Activated T-helper 2 cell treated with anti-CD3 and anti-CD28 coated beads, Interferon-gamma antibody, Interleukin-2, Interleukin-4, amounts not matched to agents 10 μg/mL and 5 μg/mL and 100 μg/mL, durations not matched to agents 14 hours and 24 hours and 36 hours (primary cell): ENCODE measurements at places on chromosomes 13 and 19.

- DNase-seq = no peak
Measured at GRCh38 chr13:87821512-87821911, 150.3 kb downstream of the SLITRK5 start.

GRCh38 chr19:919199-920050 is 2.3 kb downstream of the KISS1R start:
- no peak for DNase-seq

- DNase-seq = no peak
Measured at GRCh38 chr19:3683405-3684053, 16.7 kb downstream of the PIP5K1C start.

DNA sequence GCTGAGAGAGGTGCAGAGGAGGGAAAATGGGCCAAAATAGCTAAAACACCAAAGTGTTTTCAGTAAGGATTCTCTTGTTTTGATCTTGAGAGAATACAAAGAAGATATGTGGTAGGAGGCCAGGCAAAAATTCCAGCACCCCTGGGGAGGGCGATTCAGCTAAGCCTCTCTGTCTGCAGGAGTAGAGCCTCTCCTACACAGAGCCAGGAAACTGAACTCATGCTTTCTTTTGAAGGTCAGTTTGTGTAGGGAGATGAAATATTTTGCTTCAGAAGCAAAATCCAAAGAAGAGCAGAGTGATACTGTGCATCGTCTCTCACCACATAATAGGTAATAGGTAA is 565.0 kb downstream of the FGF9 start:
- no peak for DNase-seq

- no peak for DNase-seq
Measured at GRCh38 chr19:788983-789700, 8.1 kb upstream of the PTBP1 start.

- DNase-seq = no peak
Measured at GRCh38 chr13:24192811-24193162, 32.3 kb downstream of the SPATA13 start.

DNA sequence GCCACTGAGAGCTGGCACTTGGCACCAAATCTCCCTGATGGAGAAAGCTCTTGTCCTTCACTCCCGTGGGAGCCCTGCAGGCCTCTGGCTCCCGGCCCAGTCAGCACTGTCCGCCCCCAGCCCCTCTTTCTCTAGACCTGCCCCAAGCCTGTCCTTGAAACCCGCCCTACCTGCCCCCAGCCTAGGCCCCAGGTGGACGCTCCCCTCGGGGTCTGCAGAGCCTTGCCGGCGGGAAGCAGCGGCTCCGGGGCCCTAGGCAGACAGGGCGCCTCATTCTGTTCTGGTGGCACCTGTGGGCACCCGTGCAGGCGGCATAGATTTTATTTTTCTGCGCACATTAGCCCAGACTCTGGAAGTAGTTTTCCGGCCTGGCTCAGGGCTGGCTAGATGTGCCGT is 17.6 kb downstream of the IL17D start:
- no peak for DNase-seq

GRCh38 chr19:45515081-45515624 is 7.9 kb downstream of the VASP start:
- no peak for DNase-seq

DNA sequence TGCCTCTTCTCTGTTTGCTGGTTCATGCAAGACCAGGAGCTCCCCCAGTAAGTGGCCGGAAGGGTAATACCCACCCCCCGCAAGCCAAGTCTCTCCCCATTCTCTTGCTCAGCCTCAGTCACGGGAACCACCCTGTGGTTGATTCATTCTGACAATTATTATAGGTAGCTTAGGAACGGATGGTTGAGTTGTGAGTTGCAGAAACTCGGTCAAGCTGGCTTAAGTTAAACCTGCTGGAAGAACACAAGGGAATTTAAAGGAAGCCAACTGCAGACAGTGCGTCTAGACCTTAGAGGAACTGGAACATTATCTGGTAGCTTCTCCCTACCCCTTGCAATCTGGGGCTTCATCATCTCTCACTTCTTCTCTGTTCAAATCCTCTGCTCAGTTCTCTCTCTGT is 8.9 kb downstream of the FPR1 start:
- no peak for DNase-seq

GRCh38 chr13:88552966-88553365 is 881.8 kb downstream of the SLITRK5 start:
- no peak for DNase-seq

DNA sequence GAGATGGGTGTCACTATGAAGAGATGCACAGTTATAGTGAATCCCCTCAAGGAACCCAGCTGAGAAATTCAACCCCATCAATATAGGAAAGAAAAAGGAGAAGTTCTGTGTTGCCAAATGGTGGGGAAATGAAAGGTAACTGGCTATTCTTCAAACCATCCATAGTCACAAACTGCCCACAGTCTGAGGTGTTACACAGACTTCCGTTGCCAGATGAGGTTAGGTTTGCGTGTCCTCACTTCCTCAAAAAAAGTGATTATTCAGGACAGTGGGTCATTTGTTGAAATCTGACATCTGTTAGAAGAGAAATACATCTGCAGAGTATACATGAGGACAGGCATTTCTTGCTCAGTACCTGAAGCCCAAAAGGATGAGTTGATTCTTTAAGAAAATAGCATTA is 9.0 kb downstream of the SIGLEC5 start:
- no peak for DNase-seq

DNA sequence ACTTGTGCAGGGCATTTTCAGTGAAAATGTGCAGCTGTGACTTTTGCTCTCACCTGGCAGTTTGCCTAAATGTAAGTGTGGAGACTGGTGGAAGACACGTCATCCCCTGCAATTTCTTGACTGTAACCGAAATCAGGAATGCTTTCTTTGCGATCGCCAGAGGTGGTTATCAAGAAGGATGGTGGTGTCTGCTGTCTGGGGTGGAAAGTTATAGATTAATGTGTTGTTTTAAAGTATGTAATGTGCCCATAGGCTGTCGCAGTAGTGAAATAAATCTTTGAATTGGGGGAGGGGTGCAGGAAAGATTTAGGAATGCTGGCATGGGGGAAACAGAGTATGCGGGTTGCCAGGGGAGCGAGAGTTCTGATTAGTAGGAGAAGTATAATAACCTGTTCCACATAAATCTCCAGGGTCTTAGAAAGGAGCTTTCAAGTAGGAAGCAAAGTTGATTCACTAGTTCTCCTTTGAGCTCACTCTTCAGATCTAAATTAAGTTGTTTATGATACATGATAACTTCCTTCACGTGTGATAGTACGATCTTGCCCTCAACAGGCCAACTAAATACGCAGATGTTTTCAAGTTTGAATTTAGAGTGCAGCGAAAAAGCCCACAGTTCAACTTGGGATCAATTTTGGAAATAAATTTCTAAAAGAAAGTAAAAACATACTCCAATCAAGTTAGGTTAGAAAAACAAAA is 1520.0 kb upstream of the SLC10A2 start:
- DNase-seq = no peak

- no peak for DNase-seq
Measured at GRCh38 chr13:74597526-74597925, 463.3 kb upstream of the KLF12 start.

DNA sequence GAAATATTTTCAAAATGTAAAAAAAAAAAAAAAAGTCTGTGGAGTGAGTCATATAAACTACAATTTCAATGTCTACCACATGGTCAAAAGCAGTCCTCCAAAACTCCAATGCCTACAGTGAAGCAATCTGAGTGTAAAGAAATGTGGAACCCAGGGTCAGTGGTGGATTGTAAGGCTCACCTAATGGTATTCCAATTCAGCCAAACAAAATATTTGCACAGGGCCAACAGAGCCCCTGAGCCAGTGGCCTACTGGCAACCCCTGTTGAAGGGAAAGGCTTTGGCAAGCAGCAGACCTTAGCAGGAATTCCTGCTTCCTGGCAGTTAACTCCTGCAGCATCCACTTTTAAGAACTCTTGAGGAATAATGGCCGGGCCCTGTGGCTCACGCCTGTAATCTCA is 3.4 kb downstream of the DNMT1 start:
- DNase-seq = no peak

- no peak for DNase-seq
Measured at GRCh38 chr13:49165798-49166752, 54.1 kb upstream of the MLNR start.

DNA sequence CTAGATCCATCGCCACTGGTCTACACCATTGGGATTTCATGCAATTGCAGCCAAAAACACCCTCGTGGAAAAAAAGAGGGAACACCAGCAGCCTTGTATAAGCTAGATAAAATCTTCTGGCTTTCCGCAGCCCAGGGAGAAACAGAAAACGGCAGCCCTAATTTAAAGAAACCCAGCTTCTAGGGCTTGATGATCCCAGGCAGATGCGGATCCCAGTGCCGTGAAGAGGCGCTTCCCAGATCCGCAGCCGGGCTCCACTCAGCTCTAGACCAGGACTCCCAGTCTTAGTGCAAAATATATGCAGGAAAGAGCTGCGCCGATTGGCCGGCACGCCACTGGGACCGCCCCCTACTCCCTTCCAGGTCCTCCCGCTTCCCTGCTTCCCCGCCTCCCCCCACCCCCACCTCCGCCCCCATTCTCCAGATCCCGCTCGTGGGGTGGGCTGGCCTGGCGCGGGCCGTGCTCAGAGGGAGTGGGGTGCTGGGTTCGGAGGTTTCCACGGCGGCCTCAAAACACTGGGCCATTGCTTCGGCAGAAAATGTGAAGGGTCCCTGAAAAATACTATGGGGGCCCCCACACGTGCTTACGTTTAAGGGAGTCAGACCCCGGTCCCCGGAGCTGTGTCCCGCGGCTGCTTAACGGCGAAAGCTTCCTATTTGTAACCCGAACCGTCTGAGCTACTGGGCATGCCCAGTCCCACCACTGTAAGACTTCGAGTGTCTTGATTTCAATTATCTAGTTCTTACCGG is 63.1 kb downstream of the SERP2 start:
- no peak for DNase-seq

DNA sequence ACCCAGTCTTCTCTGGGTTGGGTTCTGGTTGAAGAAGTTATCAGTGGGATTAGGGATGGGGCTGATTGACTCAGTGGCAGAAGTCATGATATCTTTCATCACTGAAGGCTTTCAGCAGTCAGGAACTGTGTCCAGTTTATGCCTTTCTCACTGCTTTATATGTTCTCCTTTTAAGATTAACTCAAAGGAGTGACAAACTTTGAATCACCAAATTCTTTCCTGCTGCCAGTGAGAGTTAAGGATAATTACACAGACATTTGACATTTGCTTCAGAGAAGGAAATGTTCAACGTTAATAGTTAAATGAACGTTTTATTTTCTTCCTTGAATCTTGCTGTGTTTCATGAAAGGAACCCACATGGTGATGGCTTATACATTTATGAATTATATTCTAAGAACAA is 41.0 kb upstream of the CNMD start:
- no peak for DNase-seq

GRCh38 chr19:48780631-48781391 is 25.5 kb downstream of the FGF21 start:
- DNase-seq = no peak

GRCh38 chr13:53783471-53783870 is 754.9 kb downstream of the OLFM4 start:
- no peak for DNase-seq

DNA sequence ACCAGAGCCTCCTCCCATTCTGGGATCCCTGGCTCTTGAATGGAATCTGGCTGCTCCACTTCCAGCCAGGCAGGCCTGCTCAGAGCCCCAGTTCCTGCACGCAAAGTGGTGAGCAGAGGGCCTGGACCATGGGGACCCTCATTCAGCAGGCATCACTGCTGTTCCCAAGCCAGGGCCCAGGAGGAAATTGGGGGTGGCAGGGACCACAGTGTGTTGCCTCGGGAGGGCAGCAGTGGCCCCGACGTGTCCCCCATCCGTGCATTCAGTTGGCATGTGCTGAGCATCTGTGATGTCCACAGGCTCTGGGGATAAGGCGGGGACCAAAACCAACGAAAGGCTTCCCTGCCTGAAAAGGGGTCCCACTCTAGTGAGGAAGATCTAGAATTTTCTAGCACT is 11.2 kb downstream of the CCDC97 start:
- DNase-seq = no peak

DNA sequence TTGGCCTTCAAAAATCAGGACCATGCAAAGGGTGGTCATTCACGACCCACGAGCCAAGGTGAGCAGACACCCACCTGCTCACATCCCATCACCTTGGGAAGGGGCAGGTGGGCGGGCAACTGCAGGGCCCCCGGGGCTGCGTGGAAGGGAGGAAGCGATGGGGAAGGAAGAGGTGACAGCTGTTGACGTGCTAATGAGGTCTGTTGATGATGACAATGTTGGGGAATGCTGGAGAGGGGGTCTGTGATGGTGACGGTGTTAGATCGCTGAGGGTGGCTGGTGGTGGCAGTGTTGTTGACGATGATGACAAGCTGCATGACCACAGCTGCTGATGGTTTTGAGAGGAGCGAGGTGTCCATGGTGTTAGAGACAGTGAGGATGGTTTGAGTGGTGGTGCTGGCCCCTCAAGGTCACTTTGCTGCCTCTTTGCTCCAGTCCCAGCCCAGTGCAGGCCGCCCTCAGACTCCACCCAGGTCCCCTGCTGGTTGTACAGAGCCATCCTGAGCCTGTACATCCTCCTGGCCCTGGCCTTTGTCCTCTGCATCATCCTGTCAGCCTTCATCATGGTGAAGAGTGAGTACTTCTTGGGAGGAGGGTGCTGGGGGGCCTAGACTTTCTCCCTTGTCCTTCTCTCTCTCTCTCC is 900 bp downstream of the MCEMP1 start:
- DNase-seq = no peak

- no peak for DNase-seq
Measured at GRCh38 chr19:2619076-2619475, 83.4 kb downstream of the GNG7 start.

GRCh38 chr13:25300861-25301346 is 521 bp upstream of the NUP58 start:
- peak; percentile 24 for DNase-seq

- no peak for DNase-seq
Measured at GRCh38 chr19:19943848-19944582, 43.3 kb downstream of the ZNF93 start.

DNA sequence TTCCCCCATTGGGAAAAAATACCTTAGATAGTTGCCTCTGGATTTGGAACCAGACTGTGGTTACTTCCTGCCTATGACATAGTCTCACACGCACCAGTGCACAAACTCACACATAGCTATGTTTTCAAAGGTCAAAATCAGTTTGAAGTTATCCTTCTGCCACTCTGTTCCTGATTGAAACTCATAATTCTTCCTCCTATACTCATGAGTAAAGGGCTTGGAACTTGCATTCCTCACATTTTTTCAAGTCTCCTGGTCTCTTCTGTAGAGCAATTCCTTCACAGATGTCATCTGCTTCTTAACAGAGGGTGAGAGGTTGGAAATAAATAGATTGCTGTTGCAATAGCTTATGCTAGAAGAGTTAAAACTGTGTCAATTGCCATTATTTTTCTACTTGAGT is 18.6 kb upstream of the POSTN start:
- DNase-seq = no peak
